RCC 7860 (cell line): ENCODE measurements at places on chromosomes 3 and 15.
A peak's percentile ranks its signal among the peaks of the same experiment; 100 is the strongest.

DNA sequence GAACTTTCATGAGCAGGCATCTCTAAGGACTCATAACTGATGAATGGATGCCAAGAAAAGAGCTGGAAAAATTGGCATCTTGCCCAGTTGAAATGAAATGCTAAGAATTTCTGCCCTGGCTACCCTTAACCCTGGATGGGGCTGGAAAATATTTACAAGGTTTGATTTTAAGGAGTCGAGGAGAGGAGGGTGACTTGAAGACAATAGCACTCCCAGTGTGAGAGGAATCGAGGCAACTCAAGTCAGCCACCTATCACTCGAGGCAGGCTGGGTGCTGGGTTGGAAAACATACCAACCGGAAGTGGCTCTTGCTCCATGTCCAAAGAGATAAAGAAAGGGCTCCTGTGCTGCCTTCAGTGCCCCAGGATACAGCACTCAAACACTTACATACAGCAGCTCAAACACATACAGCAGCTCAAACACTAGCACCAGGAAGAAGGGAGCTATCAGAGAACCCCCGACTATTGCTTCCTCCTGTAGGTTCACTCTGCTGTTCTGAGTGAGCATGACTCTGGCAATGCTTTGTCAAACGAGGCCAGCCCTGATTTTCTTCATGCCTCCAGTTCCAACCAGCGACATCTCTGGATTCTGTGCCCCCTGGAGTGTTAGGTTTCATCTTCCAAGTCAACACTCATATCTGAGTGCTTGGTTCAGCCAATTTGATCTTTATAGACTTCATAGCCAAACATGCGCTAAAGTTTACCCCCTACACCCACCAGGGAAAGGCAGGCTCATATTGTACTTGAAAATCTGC, 4.9 kb downstream of the PRICKLE2 start:
- peak; percentile 67 for DNase-seq

- DNase-seq: no peak
Measured at GRCh38 chr3:79172241-79172640, 595.6 kb downstream of the ROBO1 start.

DNA sequence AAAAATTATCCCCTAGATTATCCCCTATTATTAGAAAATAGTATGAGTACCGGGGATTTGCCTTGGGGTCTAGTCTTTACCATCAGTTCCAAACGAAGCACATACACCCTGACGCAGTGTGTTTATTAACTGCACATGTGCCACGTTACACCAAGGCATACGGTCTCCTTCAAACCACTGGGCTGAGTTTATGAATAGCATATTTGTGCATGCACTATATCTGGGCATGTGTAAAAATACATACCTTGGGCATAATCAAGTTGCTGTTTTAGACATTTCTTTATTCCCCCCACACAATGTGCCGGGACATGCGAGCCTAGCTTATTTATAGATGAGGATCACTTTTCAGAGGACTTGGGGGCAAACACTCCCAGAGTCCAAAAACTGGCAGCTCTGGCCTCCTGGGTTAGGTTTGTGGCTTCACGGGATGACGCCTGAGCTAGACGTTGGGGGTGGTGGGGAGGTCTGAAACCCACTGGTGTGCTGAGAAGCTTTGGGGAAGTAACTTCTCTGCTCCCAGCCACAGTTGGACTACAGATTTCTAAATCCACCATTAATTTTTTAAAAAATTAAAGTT, 16.2 kb downstream of the IGDCC4 start:
- no peak for DNase-seq

DNA sequence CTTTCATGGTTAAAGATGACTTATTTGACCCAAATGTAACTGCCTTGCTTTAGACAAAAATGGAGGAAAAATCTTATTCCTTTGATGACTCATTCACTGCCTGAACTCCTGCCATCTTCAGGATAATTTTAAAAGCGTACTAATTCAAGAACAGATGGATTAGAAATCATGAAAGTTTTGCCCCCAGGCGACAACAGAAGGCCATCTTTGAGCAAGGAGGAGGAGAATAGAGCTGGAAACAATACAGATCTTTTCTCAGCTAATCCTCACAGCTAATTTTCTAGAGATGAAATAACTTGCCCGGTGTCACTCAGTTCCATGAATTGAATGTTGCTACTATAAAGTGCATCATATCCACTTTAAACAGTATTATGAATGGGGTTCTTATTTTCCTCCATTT, 324.7 kb upstream of the RARB start:
- no peak for DNase-seq

- DNase-seq: no peak
Measured at GRCh38 chr3:112688819-112689218, 47.9 kb upstream of the CCDC80 start.

- peak; percentile 48 for DNase-seq
Measured at GRCh38 chr3:102112704-102113230, 263.5 kb downstream of the NFKBIZ start.

DNA sequence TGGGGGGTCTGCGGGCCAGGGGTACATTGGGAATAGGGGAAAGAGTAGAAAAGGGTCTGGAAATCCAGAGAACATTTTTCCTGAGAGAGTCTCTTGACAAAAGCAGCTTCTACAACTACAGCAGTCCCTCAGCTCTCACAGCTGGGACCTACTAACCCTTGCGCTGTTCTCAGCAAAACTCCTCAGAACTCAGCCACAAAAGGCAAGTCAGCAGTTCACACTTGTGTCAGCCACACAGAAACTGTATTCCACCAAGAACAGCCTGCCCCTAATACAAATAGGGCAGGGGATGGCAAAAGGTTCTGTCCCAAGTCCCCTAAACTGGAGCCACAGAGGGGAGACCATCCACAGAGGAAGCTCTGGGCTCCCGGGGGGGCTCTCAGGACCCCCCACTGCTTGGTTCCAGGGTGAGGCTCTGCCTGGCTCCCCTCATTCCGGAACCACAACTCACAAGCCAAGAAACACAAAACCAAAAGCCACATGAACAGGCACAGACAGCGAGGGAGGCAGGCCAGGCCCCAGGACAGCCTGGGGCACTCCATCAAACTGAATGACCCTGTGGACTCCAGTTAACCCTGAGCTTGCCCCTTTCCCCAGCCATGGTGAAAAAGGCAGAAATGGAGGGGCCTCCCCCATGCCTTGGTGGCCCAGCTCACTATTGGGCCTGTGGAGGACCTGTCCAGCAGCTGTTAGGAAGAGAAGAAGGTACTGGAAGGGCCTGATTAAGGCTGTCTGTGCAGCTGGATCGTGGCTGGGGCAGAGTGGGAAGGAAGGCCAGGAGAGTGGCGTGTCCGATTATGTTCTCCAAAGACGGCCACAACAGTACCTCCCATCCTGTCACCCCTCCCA, 162.0 kb downstream of the CHSY1 start:
- no peak for DNase-seq

GRCh38 chr15:57861034-57861638, 154.6 kb downstream of the POLR2M start:
- DNase-seq: peak; percentile 47

- peak; percentile 51 for DNase-seq
Measured at GRCh38 chr3:50324351-50325112, 2.0 kb upstream of the HYAL2 start.

DNA sequence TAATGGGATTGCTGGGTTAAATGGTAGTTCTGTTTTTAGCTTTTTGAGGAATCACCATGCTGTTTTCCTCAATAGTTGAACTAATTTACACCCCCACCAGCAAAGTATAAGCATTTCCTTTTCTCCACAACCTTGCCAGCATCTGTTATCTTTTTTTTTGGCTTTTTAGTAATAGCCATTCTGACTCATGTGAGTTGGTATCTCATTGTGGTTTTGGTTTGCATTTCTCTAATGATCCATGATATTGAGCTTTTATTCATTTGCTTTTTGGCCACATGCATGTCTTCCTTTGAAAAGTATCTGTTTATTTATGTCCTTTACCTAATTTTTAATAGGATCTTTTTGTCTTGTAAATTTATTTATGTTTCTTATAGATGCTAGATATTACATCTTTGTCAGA, 288.2 kb downstream of the EPHA6 start:
- no peak for DNase-seq

DNA sequence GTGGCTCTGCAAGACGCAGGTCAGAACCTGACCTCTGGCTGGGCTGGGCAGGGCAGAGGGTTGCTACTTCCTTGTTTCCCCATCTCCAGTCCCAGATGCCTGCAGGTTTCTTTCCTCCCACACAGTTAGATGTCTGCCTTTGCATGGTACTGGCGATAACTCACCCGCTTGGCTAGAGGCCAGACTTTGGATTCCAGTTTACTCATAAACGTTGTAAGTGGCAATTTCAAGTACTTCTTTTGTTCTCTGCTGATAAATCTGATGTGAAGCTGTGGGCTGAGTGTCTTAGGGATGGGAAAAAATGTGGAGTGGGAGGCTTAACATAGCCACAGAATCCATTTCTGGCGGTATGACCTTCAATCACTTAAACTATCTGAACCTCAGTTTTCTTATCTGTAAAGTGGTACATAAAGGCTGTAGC, 194.2 kb downstream of the EBLN2 start:
- DNase-seq: peak; percentile 21

- DNase-seq: peak; percentile 20
Measured at GRCh38 chr3:156334841-156335545, 214.6 kb downstream of the KCNAB1 start.

DNA sequence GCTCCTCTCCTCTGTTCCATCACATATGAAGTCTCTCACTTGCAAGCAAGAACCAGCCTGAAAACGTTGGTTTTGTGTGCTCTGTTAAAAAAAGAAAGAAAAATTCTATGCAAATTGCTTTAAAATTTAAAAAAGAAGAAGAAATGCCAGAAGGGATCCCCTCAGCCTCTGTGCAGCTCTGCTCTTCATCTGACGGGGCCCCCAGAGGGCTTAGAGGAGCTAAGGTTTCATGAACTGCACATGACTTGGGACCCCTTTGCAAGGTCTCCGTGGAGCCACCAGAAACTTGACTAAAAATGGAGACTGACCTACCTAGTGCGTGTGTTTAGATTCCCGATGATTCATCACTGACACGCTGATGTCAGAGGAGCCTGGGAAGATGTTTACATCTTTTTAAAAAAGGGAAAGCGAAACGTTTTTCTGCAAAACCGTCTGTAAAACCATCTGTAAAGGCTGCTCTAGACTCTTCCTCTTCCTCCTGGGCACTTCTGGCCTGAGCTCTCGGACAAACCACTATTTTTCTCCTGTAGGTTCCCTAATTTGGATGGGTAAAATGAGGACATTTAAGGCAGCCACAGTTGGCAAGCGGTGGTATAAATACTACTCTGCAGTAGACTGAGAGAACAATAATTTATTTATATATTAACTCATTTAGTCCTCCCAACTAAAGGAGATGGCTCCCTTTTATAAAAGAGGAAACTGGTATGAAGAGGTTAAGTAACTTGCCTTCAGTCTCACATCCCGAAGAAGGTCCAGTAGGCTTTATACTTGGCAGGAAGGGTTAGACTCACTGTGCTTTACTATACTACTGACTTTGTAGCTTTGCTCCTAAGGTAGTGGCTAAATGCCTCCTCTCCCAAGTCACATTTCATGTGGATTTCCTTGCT, 67.2 kb upstream of the POLG start:
- peak; percentile 8 for DNase-seq

GRCh38 chr15:100132309-100132708, 209.5 kb downstream of the ADAMTS17 start:
- DNase-seq: no peak

GRCh38 chr15:75172284-75172820, 29.3 kb upstream of the C15orf39 start:
- DNase-seq: no peak

DNA sequence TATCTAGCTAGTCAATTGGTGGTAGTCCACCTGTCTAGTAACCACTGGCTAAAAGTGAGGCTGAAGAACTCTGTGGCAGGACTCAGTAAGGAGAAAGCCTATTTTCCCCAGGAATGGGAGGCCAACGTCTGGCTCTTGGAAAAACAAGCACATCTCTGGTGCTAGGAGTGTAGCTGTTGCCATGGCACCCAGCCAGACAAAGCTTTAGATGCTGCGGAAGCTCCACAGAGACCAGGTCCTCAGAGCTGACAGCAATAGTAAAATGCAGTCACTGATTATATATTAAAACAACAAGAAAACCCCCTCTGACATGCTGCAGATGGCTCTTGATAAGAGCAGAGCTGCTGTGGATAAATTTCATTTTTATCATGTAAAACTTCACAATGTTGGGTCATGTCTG, 124.9 kb upstream of the STRIT1 start:
- no peak for DNase-seq

GRCh38 chr3:50203113-50203808, 1.8 kb upstream of the SLC38A3 start:
- no peak for DNase-seq

DNA sequence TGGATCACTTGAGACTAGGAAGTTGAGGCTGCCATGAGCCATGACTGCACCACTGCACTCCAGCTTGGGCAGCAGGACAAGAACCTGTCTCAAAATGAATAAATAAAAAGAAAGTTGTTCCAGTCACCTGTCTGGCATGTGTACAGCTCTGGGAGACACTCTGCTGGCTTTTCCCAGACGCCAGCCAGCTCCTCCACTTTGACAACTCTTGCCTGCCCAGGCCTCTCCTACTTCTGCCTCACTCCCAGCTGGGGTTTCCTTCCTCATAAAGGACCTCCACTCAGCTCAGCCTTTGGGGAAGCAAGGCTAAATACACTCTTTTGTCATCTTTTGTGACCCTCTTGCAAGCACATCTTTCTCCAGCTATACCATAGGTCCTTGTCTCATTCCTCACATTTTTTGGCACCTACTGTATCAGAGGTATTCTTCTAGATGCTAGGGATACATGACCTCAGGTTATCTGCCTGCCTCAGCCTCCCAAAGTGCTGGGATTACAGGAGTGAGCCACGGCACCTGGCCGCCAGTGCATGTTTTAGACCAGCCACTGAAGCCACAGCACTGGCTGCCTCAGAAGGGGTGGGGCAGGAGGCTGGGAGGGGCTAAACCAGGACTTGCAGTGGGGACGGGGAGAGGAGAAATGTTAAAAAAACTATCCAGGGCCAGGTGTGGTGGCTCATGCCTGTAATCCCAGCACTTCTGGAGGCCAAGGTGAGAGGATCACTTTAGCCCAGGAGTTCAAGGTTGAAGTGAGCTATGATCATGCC, 10.0 kb upstream of the ELP6 start:
- no peak for DNase-seq

- DNase-seq: peak; percentile 44
Measured at GRCh38 chr3:5022187-5022965, 43.1 kb downstream of the BHLHE40 start.

- DNase-seq: no peak
Measured at GRCh38 chr3:16888356-16888755, 3.6 kb downstream of the PLCL2 start.

- DNase-seq: no peak
Measured at GRCh38 chr3:162538491-162538890, 1041.9 kb downstream of the OTOL1 start.

DNA sequence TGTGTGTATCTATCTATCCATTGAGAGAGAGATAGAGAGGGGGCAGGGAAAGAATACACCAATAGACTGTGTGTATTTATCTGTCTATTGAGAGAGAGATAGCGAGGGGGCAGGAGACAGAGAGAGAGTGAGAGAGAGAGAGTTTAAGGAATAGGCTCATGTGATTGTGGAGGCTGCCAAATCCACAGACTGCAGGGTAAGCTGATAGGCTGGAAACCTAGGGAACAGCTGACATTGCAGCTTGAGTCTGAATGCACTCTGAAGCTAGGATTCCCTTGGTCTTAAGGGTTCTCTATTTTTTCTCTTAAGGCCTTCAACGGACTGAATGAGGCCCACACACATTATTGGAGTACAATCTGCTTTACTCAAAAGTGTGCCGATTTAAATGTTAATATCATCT, 255.8 kb downstream of the EPHA3 start:
- no peak for DNase-seq

- DNase-seq: no peak
Measured at GRCh38 chr3:117346901-117347300, 637.3 kb downstream of the TUSC7 start.

GRCh38 chr15:96329403-96329981, 1.0 kb upstream of the NR2F2 start:
- DNase-seq: no peak
